ENCODE measurements at places on chromosomes 6 and 20.

- no peak for DNase-seq
Measured at GRCh38 chr6:19083801-19084200, 696.7 kb downstream of the RNF144B start.

GRCh38 chr6:134295953-134296553 is 21.9 kb downstream of the SGK1 start:
- no peak for DNase-seq

GRCh38 chr6:68126089-68126749 is 508.9 kb upstream of the ADGRB3 start:
- DNase-seq: no peak

GRCh38 chr6:144912474-144912873 is 627.3 kb downstream of the UTRN start:
- DNase-seq: no peak

GRCh38 chr6:54695815-54696214 is 150.8 kb upstream of the FAM83B start:
- DNase-seq: no peak

DNA sequence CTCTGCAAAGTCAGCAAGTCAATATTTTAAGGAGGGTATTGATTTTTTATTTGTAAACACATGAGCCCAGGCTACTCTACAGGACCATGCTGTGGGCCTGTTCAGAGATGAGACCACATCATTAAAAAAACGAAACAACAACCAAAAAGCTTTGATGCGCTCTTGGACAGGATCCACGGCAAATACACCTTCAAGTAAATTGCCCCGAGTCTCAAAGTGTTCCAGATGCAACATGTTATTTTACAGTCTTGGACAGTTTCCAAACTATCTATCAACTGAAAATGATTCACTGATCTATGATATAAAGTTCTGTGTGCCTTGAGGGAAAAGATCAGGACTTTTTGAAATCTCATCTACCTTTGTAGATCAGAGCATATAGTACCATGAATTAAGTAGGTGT is 25.8 kb upstream of the CARMIL1 start:
- DNase-seq: no peak

DNA sequence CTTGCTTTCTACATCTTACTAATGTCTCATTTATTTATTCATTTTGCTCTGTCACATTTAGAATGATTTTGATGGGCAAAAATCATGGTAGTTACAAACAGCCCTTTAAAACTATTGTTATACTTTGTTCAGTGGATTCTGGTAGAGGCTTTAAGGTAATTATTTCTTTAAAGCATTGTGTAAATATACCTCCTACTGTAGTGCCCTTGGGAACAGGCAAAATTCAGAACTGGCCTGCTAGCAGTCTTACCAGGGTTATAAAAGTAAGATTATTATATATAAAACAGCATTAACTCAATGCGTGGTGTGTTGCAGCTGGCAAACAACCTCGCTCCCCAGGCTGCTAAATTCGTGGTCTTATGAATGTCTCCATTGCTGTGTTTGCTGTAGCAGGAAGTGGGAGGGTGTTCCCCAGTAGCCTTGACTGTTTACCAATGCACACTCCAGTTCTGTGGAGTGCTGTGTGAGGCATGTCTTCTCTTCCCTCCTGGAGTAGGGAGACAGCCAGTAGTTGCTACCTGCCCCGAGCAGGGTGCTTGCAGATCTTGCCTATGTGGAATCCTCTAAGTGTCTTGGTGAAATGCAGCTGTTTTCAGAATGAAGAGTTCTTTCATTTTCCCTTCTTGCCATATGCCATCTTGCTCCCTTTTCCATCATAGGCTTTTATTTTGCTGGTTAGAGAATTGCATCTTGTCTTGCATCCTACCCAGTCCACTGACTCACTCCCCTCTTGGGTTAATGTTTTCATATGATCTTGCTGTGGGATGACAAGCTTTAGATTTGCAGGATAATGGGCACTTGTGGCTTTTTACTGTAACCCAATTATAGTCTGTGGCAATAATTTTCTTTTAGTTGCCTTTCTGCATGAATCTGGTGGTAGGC is 45.3 kb downstream of the IGF2R start:
- DNase-seq: no peak

GRCh38 chr20:55947701-55948100 is 57.6 kb downstream of the CBLN4 start:
- DNase-seq: no peak

DNA sequence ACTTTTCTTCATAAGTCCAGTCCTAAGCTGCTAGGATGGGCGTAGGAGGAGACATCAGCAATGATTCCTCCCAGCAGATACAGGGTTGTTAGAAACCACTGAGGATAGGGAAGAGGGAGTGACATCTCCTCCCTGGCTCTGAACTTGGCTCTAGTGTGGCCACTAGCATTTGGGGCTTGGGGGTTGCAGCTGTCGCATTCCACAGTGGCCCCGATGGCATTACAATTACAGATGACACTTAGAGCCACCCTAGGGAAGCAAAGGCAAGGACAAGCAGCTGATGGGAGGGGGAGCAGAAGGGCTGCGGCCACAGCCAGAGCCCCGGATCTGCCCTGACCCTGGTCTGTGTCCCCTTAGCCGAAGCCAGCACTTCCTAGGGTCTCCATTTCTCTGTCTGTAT is 9.5 kb upstream of the CDKN1A start:
- DNase-seq: no peak

DNA sequence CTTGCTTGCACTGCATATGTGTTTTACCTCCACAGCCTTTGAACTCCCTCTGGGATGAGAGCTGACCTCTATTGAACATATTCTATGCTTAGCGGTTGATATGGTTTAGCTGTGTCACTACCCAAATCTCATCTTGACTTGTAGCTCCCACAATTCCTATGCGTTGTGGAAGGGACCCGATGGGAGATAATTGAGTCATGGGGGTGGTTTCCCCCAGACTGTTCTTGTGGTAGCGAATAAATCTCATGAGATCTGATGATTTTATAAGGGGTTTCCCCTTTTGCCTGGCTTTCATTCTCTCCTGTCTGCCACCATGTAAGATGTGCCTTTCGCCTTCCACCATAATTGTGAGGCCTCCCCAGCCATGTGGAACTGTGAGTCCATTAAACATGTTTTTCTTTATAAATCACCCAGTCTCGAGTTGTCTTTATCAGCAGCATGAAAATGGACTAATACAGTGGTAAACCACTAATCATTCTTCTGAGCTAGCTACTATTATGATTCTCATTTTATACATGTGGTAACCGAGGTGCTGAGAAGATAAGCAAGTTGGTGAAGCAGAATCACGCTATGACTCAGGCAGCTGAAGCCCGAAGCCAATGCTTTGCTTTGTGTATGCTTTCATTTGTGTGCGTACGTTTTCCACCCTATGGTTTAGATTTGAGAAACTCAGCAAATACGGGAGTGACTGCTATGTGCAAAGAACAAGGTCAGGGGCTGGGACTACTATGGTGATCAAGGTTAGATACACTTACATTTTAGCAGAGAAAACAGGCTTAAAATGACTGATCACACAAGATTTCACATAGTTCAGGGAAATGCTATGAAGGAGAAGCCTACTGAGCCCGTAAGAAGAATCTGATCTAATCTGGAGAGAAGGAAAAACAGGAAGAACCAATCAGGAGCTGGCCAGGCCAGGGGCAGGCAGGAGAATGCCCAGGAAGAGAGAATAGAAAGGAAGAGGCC is 363.5 kb downstream of the ESR1 start:
- no peak for DNase-seq

DNA sequence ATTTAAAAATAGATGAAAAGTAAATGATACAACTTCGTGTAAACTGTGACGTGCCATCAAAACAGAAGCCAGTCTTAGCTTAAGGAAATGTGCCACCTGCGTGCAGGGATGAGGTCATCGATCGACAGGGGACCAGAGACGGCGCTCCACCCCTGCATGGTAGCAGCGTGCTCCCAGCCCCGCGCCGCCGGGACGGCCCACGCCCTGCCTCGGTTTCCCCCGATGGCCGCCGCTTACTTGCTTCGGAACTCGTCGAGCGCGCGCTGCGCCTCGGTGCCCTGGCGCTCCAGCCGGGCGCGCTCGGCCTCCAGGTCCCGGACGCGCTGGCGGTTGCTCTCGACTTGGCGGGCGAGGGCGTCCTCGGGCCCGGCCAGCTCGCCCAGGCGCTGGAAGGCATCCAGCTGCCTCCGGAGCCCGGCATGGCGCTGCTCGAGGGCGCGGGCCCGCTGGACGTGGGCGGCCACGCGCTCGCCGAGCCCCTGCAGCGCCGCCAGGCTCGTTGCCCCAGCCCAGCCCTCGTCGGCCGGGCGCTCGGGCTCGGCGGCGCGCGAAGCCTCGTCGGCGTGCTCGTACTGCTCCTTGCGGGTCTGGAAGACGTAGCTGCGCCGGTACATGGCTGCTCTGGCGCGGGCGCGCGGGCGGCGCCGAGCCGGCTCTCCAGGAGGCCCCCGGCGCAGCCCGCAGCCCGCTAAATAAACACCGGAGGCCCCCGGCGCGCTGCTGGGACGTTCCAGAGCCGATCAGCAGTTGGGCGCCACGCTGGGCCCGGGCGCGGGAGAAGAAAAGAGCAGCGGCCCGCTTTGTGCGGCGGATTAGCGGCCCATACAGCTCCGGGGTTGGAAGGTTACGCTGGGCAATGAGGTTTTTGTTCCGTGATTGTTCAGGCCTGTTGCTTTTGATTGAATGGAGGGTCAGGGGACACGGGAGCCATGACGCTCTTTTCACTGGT is at the start of gene BFSP1:
Gene BFSP1 (minus strand): TSS at position 664 of the 949 bp plus-strand sequence. CDS start 50 bp downstream, at position 614.
- DNase-seq: no peak

- no peak for DNase-seq
Measured at GRCh38 chr6:97663252-97663651, 380.2 kb upstream of the MMS22L start.

DNA sequence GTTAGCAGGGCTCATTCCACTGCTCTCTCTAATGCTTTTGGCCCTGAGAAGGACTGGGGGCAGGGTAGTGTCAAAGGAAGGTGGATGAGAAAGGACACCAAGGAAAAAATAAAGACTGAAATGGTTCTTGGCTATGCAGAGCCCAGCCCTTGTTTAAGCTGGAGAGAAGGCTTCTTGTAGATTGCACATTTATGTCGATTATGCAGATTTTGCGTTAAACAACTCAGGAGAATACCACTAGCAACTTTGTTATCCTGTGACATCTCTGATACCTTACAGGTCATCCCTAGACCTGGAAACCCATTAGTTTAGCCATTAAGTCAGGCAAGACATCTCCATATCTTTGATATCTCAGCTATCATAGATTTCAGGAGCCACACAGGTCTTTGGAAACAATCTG is 11.1 kb upstream of the IL17F start:
- DNase-seq: no peak

DNA sequence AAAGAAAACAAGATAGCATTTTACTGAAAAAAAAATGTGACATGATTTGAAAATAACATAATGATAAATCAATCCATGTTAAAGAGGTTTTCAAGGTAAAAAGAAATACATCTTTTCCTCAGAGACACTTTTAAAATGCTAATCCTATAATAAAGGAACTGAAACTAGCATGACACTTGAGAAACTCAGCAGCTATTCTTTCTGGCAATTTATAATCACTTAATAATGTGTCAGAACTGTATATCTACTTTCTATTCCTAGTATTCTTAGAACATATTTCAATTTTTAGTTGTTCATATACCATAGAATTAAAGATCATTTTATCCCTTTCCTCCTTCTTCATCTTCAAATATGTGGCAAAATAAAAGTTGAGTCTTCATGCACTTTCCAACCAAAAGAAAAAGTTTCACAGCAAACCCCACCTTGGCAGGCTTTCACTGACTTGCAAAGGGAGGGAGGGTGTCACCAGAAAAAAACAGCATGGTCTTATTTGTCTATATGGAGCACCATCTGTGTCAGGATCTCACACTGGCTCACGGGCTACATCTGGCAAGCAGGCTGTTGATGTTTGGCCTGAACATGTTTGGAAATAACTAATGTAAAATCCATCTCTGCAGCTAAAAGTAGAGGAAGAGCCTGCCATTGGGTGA is 48.5 kb downstream of the FHL5 start:
- no peak for DNase-seq

DNA sequence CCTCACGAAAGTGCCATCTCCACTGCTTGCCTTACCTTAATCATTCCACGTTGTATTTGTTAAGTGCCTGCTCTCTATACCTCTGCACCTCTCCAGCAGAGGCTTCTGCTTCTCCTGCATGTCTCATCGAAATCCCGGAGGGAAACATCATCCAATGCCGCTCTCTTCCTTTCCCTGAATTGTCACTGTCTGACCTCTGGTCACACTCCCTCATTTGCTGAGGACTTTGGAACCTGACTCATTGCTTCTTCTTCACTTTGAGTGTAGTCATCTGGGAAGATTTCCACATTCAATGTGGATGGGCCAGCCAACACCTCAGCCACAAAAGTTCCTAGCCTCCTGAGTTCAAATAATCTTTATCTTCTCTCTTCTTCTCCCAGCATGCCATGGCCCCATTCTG is 78.9 kb upstream of the BEND6 start:
- DNase-seq: no peak

GRCh38 chr6:144315226-144315980 is 30.3 kb downstream of the UTRN start:
- DNase-seq: no peak

- no peak for DNase-seq
Measured at GRCh38 chr6:42230345-42231321, 13.0 kb upstream of the MRPS10 start.

DNA sequence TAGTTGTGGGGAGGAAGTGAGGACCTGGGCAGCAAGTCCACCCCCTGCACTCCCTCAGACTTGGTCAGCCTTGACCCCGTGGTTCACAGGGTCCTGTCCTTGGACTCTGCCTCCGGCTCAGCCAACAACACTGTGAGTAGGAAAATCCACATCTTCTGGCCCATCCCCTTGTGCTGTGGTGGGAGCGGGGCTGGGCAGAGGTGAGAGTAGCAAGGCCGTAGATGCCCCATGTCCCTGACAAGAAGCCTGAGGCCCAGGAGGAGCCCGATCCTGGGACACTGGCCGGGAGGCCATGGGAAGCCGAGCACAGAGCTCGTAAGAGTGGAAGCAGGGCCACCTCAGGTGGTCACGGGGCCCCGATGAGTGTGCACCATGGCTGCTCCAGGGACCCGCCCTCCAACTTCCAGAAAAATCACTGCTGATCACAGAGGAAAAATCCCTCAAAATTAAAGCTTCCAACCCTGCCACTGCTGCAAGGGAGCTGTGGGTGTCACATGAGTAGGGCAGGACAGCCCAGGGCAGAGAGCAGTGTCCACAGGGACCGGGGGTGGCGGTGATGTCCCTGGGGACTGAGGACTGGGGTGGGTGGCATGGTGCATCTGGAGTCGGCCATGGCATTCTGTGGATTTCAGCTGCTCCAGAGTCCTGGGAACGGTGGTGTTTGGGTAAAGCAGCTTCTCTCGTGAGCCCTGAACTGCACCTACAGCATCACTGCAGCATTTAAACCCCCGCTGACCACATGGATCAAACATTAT is 189.4 kb downstream of the DLL1 start:
- DNase-seq: peak; percentile 59

DNA sequence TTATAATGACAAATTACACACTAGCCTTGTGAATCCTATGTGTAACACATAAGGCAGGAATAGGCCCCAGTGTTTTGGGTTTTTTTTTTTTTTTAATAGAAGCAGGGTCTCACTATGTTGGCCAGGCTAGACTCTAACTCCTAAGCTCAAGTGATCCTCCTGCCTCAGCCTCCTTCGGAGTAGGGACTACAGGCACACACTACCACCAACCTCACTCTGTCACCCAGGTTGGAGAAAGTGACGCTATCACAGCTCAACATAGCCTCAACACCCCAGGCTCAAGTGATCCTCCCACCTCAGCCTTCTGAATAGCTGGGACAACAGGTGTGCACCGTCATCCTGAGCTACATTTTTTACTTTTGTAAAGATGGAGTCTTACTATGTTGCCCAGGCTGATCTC is 205.8 kb upstream of the RREB1 start:
- DNase-seq: no peak

GRCh38 chr6:122998403-122998975 is 2.5 kb downstream of the CLVS2 start:
- DNase-seq: no peak
